Cortex of kidney (tissue), 1 donor: ENCODE measurements at places on chromosomes 1 and 21.

- DNase-seq: no peak
These were observed 335.8 kb downstream of the CAMTA1 start for GRCh38 chr1:7120863-7121621.

DNA sequence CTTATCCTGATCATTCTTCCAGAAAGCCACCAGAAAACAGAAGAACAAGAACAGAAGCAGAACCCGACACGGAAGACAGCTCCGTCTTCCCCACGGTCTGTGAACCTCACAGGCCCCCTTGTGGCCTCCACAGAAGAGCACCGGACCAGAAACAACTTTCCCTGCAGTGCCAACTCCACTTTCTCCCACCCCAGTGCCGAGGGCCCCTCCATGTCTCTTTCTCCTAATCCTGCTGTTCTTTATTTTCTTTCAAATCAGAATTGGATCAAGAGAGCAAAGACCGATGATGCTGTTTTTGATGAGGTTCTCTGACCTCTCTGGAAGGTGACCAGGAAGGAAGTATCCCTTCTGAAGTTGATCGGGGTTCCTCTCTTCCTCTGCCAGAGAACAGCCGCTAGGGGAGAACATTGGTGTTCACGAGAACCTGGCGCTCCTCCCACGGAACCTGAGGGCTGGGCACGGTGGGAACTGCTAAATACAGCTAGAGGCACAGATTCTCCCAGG, 58.9 kb upstream of the CTTNBP2NL start:
- no peak for DNase-seq

GRCh38 chr1:200108659-200109058, 81.1 kb downstream of the NR5A2 start:
- no peak for DNase-seq

DNA sequence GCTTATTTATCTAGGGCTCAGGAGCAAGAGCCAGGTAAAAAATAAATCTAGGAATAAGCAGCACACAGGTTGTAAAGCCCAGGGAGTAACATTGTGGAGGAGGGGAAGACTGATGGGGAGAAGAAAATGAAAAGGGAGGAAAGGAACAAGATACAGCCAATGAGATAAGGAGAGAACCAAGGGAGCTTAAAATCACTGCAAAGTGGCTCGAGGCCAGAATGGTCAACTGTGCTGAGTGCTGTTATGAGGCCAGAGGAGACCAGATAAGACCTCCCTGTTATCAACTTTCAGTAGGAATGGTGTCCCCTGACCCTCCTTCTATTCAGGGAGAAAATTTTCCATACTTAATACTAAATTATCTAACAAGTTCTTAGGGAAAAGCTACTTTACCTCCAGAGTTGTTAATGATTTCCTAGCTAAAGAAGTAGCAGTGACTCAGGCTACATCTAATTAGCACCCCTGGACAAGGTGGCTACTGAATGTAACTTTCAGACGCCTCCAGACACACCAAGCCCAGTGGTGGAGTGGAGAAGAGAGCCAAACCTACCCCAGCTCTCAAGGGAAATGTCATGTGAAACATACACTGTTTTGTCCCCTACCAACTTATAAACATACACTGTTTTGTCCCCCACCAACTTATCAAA, 25.5 kb downstream of the ENAH start:
- no peak for DNase-seq

GRCh38 chr21:46082963-46083790, 14.7 kb upstream of the COL6A2 start:
- no peak for DNase-seq

GRCh38 chr1:205585835-205586785, 45.7 kb downstream of the ELK4 start:
- no peak for DNase-seq
